ENCODE measurements at places on chromosomes 3 and 15.
A peak's percentile ranks its signal among the peaks of the same experiment; 100 is the strongest.

DNA sequence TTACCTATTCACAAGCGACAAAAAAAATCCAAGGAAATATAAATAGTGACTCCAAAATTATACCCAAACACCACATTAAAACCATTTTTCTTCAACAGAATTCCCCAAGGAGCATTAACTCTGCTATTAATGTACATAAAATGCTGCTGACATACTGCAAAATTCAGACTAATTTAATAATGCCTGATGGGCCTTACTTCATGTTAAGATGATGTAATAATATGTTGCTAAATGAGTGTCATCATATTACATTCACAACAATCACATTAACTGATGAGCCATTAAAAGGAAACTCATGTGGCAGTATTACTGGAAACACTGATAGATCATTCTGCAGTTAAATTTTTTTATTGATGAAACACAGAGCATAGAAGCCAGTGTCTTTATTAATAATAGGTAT lies 204.9 kb upstream of the CGNL1 start:
- peak; percentile 2 for DNase-seq

GRCh38 chr15:48442011-48442410 lies 110.8 kb downstream of the DUT start:
- no peak for DNase-seq

GRCh38 chr3:10219737-10220136 lies 28.5 kb upstream of the TATDN2 start:
- DNase-seq = no peak

DNA sequence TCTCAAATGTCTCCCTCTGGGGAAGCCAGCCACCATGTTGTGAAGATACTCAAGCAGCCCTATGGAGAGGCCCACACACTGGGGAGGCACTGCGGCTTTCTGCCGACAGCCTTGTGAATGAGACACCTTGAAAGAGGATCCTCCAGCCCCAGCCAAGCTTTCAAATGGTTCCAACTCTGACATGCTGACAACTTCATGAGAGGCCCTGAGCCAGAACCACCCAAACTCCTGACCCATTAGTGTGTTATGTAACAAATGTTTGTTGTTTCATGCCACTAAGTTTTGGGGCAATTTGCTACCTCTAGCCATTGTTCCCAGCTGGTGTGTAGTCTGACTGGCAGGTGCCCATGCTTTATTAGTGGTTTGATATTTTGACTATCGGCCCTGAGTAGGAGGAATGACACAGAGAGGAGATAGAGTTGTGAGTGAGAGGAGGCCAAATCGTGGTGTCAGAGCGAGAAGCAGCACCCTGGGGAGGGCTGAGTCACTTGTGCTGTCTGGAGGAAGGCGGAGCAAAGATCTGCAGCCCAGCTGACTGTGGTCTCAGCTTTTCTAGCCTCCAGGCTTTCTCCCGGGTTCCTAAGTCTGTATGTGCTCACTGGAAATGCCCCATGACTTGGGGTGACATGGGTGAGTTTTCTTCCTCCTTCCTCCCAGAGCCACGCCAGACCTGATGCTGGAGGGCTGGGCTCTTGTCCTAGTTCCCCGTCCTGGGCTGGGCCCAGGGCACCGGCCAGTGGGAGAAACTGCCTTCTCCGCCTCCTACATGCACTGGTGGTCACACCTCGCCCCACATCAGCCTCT lies 56.7 kb upstream of the BLM start:
- peak; percentile 97 for DNase-seq

GRCh38 chr3:51710631-51711351 lies 3.9 kb downstream of the GRM2 start:
- DNase-seq = no peak

- no peak for DNase-seq
Measured at GRCh38 chr15:95888762-95889161, 441.7 kb upstream of the NR2F2 start.

Measured in MV-4-11 (cell line).